Activated effector memory CD4-positive, alpha-beta T cell treated with Interleukin-2 at 50 U/mL for 16 hours (primary cell): ENCODE measurements at places on chromosomes 6 and 20.

DNA sequence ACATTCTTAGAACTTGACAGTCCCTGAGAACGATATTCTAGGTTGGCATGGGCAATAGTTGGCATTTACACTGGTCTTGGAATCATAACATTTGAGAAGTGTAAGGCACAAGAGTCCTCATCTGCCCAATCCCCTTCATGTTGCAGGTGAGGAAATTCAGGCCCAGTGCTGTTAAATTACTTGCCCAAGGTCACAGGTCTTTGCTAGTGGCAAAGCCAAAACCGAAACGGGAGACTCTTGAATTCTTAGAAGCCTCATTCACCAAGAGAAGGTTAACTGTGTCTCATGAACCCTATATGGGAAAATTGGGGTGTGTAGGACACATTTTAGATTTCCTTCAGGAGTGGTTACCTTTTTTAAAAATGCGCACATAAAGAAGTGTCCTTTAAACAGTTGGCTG, 7.2 kb downstream of the E2F3 start:
- no peak for DNase-seq

GRCh38 chr6:169859401-169859977, 108.1 kb downstream of the ERMARD start:
- DNase-seq = no peak

DNA sequence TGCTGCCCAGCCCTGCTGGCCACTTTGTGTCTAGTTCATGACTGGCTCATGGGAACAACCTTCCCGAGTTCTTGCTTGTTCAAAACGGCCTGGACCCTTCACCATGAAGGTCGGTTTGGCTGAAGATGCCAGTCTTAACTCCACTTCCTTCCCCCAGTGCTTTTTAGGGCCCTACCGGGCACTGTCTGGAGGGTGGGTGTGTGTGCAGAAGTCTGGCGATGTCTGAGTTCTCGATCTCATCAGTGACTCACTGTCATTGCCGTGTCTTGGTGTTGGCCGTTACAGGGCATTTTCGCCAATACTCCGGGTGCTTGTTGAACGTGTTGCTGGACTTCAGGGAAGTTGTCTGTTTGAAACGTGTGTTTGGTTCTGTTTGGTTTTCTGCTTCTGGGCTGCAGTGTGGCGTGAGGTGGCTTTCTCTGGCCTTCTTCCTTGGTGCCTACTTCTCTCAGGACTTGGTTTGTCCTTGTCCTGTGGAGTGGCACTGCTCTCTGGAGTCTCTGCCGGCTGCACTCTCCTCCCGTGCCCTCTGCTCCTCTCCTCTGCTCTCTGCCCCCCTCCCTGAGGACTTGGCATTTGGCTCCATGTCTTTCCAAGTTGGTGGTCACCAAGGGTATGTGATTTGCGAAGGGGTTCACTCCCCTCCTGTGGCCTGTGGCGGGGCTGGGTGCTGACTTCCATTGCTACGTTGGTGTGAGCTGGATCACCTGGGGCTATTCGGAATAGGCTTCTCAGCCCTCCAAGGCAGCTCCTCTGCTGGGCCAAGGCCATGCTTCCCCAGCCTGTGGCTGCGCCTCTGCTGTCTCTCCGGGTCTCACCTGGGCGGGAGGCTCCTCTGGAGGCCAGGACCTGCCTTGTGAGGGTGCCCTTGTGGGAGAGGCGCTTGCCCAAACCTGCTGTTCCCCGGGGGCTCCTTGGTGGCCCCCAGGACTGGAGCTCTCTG, 38.2 kb downstream of the PYGB start:
- DNase-seq = no peak

DNA sequence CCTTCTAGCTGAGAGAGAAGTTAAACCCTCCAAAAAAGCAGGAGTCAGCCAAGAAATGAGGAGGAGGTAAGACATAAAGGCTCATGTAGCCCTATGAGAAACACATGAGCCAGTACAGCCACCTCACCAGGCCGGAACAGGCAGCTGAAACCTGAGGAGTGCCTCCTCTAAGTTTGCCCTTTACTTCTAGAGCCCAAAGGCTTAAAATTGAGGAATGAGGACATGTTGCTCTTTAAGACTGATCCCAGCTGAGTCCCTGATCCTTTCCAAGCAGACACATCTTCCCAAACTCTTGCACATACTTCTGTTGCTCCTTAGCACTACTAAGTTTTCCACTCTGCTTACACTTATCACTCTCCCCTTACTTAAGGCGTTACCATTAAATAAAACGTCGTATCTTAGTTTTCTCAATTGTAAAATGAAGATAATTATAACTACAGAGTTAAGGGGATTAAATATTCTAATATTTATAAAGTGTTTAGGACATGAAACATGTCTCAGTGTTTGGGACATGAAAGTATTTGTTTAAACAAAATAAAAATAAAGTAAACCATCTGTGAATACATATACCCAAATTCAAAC, 124.0 kb downstream of the OGFRL1 start:
- DNase-seq = no peak

DNA sequence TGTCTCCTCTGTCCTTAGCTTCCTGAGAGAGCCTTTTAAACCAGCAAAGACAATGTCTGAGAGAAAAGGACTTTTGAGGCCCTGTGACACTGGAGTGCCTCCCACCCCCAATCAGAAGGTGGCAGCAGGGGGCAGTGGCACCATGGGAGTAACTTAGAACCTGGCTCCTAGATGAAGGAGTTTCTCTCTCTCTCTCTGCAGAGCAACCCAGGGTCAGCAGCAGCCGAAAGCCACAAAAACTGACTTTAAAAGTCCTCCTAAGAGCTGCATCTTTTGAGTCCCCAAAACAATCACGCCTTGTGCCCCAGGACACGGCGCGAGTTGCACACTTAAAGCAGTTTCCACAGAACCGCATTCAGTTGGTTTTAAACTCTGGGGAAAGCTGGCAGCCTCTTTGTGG, 5.3 kb upstream of the TCP11 start:
- no peak for DNase-seq

DNA sequence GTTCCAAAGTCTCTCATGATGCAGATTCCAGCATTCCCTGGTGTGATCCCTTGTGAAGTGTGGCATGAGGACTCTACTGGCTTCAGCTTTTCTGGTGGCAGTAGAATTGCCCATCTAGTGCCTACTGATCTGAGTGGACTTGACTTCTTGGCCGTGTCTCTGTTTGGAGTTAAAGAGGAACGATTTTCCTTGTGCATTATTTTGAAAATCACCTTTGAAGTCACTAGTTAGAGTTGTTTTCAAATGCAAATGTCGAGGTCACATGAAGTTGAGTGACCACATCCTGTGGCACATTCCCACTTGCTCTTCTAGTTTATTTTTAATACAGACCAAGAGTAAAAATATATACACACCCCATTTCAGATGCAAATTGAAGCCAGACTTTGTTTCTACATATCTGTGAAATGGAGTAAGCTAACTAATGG, 270.7 kb upstream of the TAB2 start:
- no peak for DNase-seq

GRCh38 chr6:108621117-108621516, 60.4 kb downstream of the FOXO3 start:
- DNase-seq = no peak

DNA sequence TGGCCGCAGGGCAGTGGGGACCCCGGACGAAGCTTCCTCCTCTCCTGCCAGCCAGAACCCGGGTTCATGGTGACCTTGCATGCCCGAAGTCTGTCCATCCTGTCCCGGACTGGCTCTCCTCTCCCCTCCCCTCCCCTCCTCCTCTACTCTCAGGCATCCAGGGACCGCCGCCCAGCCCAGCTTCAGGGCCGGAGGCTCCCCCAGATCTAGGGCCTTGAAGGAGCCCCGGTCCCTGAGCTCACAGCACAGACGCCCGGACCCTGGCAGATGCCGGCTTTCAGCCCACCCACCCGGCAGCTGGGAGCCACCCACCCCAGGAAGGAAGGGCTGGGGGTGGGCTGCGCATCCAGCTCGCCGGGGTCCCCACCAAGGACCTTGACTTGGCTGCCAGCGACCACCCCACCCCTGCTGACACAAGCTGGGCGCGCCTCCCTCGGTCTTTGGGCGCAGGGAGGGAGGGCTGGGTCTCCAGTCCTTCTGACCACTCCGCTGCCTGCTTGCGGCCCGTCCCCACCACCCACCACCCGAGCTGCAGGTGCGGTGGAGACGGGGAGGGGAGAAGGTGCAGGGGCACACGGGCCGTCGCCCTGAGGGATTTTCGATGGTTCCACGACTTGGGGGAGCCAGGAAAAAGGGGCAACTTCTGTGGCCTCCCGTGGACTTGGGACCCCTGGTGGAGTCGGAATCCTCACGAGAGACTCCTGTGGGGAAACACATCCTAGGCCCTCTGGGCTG, 5.8 kb upstream of the ABHD16B start:
- no peak for DNase-seq

DNA sequence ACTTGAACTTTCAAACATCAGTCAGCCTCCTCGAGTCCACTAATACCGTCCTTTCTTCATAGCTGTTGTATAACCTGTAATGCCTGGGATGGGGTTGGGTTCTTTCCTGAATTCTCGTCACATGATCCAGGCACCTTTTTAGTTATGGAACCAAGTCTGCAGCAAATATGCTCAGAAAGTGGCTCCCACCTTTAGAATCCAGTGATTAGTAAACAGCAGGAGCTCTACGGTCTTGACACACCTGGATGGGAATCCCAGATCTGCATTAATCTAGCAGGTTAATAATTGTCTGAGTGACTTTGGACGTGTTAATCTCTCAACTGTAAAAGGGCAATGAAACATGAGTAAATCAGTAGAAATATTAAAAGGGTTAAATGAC, 729 bp upstream of the ZHX3 start:
- DNase-seq = no peak

- DNase-seq = no peak
These were observed 41.5 kb downstream of the B4GALT5 start for GRCh38 chr20:49672096-49672664.

- DNase-seq = no peak
These were observed 100.3 kb upstream of the SIRPG start for GRCh38 chr20:1757606-1758512.

- DNase-seq = no peak
These were observed 60.4 kb downstream of the SRC start for GRCh38 chr20:37406010-37406998.
